Naive thymus-derived CD8-positive, alpha-beta T cell (primary cell): ENCODE measurements at places on chromosomes 5 and 9.

DNA sequence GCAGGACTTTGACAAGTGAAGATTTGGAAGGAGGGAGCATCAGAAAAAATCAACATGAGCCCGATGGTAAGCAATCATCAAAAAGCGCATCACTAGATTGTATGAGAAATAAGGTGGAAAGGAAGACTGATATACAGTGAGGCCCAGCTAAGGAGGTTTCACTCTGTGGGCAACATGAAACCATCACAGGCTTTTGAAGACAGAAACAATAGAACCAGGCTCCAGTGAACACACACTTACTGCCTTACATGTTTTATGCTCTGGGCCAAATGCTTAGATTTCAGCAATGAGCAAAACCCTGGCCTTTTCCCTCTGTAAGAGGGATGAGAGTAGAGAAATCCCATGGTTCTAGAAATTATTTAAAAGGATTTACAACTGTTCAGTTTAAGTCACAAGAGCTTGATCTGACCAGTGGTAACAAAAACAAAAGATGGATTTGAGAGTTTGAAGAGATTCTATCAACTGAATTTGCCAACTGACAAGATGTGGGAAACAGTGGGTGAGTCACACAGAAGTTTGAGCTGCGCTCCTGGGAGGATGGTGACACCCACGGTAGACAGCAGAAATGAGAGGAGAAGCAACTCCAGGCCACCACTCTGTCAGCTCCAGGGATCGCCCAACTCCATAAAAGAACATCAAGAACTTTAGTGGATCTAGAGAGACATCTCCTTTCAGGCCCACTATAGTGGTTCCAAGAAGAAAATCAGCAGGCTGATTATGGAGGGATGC, 261.8 kb downstream of the MCTP1 start:
- DNase-seq, result no peak

DNA sequence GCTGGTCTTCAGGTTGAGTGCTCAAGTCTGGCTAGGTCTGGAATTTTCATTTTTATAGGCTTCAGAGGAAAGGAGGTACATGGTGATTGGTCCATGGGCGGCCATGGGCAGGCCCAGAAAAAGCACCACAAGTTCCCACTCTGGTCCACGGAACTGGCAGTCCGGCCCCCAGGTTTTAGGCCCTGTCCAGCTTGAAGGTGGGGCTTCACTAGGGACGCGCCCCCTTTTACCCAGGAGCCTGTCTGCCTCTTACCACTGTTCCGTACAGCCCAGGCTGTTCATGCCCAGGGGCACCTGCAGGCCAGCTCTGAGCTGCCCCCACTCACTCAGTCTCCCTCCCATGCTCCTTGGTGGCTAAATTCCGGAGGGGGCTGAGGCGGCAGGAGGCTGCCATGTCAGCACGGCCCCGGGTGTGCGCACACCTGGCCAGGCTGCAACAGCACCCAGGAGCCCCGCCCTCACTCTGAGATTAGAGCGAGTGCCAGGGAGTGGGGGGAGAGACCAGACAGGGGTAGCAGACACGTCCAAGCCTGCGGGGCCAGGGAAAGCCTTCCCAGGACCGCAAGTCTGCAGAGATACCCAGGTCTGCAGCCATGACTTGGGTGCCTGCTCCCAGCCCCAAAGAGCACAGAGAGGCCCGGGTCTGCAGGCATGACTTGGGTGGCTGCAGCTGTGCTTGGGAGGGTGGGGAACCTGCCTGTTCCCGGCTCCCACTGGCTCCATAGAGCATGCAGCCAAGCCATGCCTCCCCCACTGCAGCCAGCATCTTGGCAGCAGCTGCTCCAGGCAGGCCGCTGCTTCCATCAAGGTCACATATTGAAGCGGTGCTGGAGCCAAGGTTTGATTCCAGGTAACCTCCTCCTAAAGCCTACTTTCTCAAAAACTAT, 390.2 kb upstream of the SGCD start:
- DNase-seq, result no peak

DNA sequence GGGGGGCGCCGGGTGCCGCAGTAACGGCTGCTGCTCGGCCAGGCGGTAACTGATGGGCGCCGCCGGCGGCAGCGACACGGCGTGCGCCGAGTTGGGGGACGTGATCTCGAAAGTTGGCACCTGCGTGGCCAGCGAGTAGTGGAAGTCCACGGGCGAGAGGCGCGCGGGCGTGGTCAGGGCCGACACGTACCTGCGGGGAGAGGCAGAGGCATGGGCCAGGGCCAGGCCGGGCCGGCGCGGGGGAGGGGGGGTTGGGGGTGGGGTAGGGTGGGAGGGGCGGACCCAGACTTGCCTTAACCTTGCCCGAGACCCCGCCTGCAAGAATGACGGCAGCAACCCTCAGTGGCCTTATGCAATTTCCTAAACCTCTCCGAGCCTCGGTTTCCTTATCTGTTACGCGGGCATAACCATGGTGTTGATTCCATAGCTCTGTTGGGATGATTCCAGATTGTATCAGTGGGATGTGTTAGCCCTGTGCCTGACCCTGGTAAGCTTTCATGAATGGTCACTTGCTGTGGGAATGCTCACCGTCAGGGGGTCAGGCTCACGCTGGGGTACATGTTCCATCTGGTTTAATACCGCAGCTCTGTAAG, 53.0 kb downstream of the PSD2 start:
- DNase-seq, result no peak

GRCh38 chr5:2391566-2391965, 359.9 kb downstream of the IRX2 start:
- no peak for DNase-seq

DNA sequence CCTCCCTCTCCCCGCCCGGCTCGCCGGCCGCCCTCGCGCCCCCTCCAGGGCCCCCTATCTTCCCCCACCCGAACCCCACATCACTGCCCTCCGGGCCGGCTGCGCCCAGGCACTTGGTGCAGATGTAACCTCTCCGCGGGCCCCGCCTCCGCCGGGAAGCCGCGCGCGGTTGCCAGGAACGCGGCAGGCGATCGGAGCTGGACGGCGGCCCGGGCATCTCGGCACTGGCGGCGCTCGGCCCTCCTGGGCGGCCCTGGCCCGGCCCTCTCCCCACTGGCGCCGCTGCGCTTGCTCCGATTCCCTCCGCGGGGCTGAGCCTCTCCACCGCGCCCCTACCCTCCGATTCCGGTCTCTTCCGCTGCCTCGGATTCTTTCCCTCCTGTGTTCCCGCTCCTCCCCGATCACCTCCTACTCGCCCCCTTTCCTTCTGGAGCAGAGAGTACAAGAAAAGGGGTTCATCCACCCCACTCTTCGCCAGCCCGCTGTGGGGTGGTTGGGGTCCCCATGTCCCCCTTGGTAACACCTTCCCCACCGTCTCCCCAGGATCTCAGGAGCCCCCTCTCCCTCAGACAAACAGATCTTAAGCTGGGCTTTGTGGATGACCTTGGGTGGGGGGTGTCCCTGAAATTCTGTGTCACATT, 70.6 kb downstream of the C9orf50 start:
- no peak for DNase-seq
